ENCODE measurements at places on chromosomes 1 and 21.
A peak's percentile ranks its signal among the peaks of the same experiment; 100 is the strongest.

- no peak for DNase-seq
These were observed 61.4 kb downstream of the STUM start for GRCh38 chr1:226609836-226610455.

DNA sequence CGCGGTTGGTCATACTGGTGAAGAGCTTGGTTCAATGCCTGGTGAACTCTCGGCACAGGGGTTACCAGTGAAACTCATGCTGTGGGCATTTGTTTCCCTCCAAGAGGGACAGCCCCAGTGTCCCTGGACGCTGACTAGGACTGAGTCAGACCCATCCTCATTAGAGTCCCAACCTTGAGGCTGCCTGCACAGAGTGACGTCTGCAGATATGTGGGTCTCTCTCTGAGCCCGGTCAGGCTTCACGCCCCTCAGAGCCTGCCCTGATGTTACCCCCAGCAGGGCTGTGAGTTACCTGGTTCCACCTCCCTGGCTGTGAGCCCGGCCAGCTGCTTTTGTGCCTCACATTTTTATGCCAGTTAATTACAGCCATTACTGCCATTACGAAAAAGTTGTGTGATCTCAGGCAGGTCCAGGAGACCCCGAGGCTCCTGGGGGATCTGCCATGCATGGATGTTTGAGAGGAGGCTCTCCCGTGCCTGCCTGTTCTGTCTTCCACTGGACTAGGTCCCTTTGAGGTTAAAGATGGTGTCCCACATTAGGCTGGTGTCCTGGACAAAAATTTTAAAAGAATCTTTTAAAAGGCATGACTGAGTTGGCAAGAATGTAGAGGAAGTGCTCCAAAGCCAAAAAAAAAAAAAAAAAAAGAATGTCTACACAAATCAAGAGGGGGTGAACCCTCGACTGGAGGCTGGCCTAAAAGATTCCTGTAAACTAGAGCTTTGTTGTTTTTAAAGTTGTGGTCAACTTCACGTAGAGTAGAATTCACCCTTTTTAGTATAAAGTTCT is 36.6 kb upstream of the PADI1 start:
- DNase-seq: peak; percentile 80

GRCh38 chr1:50335036-50335435 is 88.2 kb downstream of the DMRTA2 start:
- no peak for DNase-seq

GRCh38 chr1:182193908-182194550 is 132.5 kb upstream of the ZNF648 start:
- no peak for DNase-seq

- DNase-seq: no peak
These were observed 83.8 kb downstream of the NIBAN1 start for GRCh38 chr1:184890539-184890973.

- DNase-seq: no peak
These were observed 63.8 kb upstream of the PRDX6 start for GRCh38 chr1:173413271-173413707.

DNA sequence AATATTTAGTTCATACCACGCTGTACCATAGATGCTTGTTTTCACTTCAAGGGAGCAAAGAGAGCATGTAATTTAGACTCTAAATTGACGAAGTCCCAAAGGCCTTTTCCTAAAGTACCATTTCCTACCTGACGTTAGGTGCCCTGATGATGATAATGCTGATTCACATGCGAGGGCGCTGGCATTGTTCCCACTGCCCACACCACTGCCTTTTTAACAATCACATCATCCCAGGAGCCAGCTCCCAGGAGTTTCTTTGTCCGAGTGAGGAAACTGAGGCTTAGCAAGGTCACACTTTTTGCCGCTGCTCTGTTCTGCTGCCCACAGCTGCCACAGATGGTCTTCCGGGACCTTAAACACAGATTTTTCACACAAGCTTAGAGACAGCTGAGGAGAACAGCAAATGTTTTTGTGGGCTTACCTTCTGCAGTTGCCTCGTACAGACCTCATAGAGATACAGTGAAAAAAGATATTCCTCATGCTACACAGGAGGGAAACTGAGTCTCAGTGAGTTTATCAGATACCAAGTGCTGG is 69.4 kb downstream of the EVA1C start:
- no peak for DNase-seq

- DNase-seq: no peak
These were observed 78.2 kb downstream of the OLFML2B start for GRCh38 chr1:161945306-161946060.

DNA sequence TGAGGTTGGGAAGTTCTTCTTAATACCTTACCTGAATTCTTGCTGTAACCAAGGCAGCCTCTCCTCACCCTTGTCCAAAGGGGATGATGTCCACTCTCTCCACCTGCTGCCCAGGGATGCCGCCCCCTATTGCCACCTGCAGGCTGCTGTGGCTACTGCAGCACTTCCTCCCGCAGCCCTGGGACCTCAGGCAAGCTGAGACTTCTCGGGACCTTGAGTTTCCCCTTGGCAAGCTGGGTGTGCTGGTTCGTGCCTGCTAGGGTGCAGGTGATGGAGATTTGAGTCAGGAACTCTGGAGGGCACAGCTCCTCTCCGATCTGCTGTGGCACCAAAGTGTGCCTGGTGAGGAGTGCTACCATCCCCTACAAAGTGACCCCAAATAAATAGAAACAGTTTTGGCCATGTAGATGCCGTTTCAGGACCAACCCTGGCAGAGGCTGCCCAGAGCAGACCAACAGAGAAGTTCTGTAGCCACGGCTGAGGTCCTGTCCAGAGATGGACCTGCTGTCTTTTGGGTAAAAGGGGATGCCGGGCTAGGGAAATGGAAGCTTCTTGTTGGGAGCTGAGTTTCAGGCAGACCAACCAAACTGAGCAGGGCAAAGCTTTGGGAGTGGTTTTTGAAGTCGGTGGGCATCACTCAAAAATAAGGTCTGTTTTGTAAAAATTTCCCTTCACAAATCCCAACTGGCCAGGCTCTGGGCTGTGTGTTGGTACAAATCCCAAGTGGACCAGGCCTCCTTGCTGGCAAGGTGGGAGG is 31.7 kb downstream of the RUNX3 start:
- no peak for DNase-seq

- no peak for DNase-seq
These were observed 87.7 kb downstream of the ST6GALNAC3 start for GRCh38 chr1:76162254-76162653.

GRCh38 chr1:5858844-5859407 is 133.3 kb downstream of the NPHP4 start:
- DNase-seq: no peak

DNA sequence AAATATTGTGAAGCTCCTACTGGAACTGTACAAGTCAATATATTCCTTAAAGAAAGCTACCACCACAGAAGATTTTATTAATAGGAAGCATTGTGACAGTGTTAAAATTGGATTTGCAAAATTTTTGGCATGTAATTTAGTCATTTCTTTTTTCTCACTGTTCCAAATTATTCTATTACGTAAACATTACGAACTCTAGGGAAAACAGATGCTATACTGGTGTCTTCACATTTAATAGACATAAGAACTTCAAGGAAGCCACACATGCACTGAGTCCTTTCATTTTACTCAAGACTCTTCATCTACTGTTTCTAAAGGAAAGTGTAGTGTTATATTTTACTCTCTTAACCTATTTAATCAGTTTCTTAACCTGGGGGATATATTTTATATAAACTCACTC is 135.4 kb downstream of the HMCN1 start:
- DNase-seq: no peak

DNA sequence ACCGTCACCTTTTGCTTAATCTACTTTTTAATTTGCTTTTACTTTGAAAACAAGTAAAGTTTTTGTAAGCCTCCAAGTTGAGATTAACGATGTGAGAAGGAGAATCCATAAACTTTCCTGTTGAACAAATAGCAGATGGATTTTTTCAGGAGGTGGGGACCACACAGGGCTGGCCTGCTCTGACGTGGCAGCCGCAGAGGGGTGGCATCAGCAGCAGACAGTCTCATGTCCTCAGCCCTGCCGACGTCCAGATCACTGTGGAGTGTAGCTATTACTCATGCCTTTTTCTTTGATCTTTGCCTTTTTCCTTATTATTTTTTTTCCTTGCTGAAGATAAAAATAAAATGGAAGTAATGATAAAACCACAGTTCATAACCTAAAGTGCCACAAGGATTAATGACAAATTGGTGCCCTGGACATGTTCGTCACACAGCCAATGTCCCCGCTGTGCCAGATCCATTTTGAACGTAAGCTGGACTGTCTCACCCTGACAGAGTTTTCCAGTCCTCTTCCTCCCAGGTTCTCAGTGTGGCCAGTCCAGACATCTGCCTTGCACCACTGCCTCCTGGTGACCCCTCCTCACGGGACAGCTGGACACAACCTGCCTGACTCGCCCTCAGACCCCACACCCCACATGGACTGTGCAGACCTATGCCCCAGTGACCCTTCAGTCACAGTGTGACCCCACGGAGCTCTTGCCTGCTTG is 15.4 kb upstream of the ZBTB21 start:
- no peak for DNase-seq

DNA sequence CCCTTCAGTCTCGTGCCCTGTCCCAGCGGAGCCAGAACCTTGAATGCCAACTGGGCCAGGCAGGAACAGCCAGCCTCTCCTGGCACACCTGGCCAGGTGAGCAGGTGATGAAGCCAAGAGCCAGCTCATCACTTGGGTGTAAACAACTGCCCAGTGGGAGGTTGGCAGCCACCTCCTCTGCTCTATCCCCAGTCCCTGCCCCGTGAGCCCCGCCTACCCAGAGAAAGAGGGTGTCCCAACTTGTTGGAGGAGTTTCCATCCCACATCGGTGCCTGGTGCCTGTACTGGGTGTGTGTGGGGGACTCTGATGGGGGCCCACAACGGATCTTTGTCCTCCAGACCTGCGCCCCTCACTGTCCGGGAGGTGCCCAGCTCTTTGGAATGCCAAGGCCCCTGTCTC is 17.8 kb upstream of the FAM131C start:
- DNase-seq: peak; percentile 35

DNA sequence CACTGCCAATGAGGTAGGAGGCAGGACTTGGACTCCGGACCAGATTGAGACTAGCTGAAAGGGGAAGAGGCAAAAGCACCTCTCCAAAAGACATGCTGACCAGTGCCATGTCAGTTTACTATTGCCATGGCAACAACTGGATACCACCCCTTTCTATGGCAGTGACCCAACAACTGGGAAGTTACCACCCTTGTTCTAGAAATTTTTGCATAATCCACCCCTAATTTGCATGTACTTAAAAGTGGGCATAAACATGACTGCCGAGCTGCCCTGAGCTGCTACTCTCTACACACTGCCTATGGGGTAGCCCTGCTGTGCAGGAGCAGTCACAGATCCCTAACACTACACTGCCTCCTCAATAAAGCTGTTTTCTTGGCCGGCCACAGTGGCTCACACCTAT is 19.0 kb upstream of the SLC6A9 start:
- no peak for DNase-seq

GRCh38 chr21:42554251-42554961 is 40.8 kb downstream of the SLC37A1 start:
- no peak for DNase-seq

DNA sequence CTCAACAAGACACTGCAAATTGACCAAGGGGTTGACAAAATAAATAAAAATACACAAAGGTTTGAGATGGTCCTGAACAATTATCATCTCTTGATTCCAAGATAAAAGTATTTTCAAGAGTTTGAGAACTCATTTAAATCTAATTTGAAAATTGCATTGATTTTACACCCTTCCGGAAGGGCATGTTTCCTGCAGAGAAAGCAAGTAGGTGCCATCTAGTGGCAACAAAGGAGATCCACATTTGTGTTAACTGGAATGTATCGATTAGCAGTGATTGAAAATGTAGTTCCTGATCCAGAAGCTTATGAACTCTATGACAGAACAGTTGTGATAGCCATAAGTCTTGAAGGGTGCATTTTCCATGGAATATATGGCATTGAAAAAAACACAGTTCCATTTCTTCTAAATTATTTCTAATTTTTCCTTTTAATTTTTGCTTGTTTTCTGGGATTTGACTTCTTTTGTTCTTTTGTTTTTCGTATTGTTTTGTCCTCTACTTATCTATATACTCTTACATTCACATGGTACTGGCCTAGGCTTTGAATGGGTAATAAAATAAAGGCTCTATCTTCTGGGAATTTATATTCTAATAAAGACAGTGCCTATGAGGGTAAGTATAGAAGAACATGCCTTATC is 143.7 kb downstream of the DNM3 start:
- peak; percentile 23 for DNase-seq

GRCh38 chr1:70382682-70383081 is 28.2 kb upstream of the ANKRD13C start:
- DNase-seq: no peak

- DNase-seq: no peak
These were observed 102.8 kb downstream of the RIPK4 start for GRCh38 chr21:41663805-41664788.

DNA sequence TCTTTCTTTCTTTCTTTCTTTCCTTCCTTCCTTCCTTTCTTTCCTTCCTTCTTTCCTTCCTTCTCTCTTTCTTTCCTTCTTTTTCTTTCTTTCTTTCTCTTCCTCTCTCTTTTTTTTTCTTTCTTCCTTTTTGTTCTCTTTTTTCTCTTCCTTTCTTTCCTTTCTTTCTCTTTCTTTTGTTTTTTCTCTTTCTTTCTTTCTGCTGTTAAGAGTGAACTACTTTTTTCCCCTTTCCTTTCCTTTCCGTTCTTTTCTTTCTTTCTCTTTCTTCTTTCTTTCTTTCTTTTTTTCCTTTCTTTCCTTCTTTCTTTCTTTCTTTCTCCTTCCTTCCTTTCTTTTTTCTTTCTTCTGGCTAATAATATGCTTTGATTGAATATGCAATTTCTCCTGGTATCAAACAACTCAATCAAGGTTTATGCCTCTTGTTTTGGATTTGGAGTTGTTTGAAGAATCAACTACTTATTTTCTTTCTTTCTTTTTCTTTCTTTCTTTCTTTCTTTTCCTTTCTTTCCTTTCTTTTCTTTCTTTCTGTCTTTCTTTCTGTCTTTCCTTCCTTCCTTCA is 27.4 kb upstream of the CFHR4 start:
- no peak for DNase-seq

GRCh38 chr1:61078618-61079295 is 3.6 kb upstream of the NFIA start:
- no peak for DNase-seq

DNA sequence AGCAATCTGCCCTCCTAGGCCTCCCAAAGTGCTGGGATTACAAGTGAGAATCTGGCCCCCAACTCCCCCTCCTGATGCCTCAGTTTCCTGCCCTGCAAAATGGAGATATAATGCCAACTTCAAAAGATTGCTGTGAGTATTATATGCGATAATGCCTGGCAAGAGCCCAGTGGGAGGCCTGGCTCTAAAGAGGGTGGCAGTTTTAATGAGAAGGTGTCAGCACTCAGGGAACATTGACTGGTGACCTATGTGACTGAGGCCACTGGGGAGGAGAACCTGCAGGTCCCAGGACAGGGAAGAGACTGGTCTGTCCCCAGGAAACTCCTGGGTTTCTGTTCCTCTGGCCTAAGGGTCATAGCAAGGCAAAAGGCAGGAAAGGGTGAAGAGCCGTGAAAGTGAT is 11.0 kb downstream of the HSPG2 start:
- DNase-seq: no peak

DNA sequence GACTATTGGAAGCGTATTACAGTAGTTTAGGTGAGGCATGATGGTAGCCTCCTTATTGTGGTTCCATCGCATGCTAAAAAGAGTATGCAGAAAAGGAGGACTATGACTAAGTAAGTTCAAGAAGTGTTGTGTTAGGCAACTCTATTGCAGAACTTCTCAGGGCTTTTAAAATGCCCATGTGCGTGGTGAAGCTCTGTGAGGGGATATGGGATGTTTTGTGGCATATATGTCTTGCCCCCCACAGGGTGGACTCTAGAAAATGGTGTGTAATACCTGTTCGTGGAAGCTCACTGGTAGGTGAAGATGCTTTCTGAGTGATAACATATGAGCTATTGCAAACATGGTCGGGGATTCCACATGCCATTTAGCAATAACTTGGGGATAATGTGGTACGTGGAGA is 31.7 kb downstream of the MAN1A2 start:
- no peak for DNase-seq
